Esophagus squamous epithelium (tissue), 5 donors: ENCODE measurements at places on chromosomes 16 and 17.

DNA sequence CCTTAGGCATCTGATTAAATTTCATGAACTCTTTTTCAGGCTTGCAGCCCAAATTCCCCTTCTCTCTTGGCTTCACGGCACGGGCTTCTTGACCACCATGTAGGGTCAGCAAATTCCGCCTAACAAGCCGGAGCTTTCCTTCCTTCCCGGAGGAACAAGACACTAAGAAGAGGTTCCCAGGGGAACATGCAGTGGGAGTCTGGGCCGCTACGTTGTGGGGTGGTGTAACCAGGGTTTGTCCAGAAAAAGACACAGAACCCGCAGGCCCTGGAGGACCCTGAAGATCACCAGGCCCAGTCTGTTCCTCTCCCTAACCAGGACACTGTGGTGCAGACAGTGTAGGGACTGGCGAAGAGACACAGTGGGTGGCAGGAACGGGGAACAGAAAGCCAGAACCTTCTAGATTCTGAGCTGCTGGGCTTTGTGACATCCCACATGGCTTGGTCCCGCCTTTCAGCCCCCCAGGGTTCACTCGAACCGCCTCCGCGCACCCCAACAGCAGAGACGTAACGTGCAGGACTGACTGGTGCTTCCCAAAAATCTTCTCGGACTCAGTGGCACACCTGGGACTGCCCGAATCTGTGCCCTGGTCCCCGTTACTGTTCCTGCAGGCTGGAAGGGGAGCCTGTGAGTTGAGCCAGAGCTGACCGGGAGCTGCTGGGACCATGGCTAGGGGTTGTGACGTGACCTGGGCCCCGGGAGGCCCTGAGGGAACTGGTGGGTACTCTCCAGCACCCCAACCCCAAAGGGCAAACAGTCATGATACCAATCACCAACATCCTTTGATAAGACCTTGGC lies 55.2 kb downstream of the TBC1D16 start:
- no peak overlapping the region for H3K27ac ChIP-seq
- H3K36me3 ChIP-seq, result peaks cover 17% of the 10 kb centered on the region
- no peak for DNase-seq
- H3K4me1 ChIP-seq, result no peaks in the 10 kb centered on the region
- H3K4me3 ChIP-seq, result no peak overlapping the region

GRCh38 chr16:12170103-12171040 lies 193.8 kb downstream of the SNX29 start:
- no peak overlapping the region for H3K4me3 ChIP-seq
- no peak for DNase-seq
- no peak overlapping the region for H3K27ac ChIP-seq
- no peaks in the 10 kb centered on the region for H3K27me3 ChIP-seq
- peaks cover 28% of the 10 kb centered on the region for H3K36me3 ChIP-seq

DNA sequence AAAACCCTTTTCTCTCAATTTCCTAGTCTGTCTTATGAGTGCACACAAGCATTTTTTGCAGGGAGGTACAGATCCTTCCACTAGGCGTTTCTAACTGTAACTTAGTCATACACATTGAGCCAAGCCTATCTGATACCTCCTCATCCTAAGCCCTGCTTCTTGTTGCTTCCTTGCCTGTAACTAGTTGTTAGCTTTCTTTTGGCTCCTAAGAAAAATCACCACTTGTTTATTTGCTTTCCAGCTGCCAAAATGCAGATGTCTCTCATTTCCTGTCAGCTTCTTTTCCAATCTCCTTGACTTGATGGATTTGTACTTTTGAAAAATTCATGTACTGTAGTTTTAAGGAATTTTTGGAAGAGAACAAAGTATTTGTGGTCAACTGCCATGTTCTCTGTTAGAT lies 73.7 kb downstream of the TNRC6C start:
- no peak overlapping the region for H3K27ac ChIP-seq
- no peak for DNase-seq
- no peak overlapping the region for H3K4me3 ChIP-seq

- no peak overlapping the region for H3K27ac ChIP-seq
- DNase-seq, result no peak
- no peaks in the 10 kb centered on the region for H3K27me3 ChIP-seq
- H3K36me3 ChIP-seq, result peaks cover 67% of the 10 kb centered on the region
- H3K4me3 ChIP-seq, result no peak overlapping the region
These were observed 66.0 kb downstream of the CDK12 start for GRCh38 chr17:39527220-39527813.

DNA sequence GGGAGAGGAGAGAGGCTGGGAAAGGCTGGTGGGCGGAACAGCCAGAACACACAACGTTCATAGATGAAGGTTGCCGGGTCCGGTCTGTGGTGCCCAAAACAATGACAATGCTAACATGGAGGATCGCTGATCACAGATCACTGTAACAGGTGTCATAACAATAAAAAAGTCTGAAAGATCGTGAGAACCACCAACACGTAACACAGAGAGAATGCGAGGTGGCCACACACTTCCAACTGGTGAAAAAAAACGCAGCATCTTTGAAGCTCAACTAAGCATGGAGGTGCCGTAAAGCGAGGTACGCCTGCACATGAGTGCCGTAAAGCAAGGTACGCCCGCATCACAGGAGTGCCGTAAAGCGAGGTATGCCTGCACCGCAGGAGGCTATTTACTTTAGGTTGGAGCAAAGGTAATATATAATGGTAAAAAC lies 42.3 kb downstream of the ABR start:
- H3K36me3 ChIP-seq, result no peaks in the 10 kb centered on the region
- H3K4me3 ChIP-seq, result no peak overlapping the region
- no peaks in the 10 kb centered on the region for H3K4me1 ChIP-seq
- H3K27ac ChIP-seq, result no peak overlapping the region
- no peaks in the 10 kb centered on the region for H3K27me3 ChIP-seq
- DNase-seq, result no peak
